ENCODE measurements at places on chromosomes 4 and X.
A peak's percentile ranks its signal among the peaks of the same experiment; 100 is the strongest.

DNA sequence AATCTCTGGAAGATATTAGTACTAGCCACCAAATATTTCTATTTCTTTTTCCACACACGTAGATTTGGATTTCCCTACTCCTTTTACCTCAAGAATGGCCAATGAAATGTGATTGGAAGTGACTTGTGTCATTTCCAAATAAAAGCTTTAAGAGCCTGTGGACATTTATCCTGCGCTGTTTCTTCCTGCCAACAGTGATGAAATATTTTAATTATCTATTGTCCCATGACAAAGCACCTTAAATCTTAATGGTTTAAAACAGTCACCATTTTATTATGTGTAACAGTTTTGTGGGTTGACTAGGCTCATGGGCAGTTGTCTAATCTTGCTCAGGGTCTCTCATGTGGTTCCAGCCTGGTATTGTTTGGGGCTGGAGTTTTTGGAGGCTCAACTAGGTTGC lies 3.5 kb upstream of the PGRMC2 start:
- no peak for DNase-seq

DNA sequence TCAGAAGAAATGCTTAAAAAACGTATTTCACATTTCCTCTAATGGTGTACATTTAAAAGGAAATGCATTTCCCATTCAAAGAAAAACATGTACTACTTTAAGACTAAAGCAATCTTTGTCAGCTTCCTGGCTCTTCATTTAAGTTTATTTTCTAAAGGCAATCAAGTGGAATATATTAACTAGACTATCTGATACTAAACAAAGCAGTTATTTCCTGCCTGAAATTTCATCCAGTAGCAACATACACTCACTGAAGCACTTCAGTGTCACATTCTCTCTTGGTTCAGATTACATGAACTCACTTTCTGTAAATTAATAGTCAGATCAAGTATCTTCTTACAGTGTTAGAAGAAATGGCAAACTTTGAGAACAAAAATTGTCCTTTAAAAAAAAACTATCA lies 42.5 kb downstream of the LRBA start:
- DNase-seq, result no peak

- DNase-seq, result no peak
Observed at GRCh38 chrX:110180928-110181310, 137.0 kb downstream of the AMMECR1 start.

GRCh38 chr4:104615496-104615895 lies 120.8 kb upstream of the CXXC4 start:
- DNase-seq, result no peak

- peak; percentile 72 for DNase-seq
Observed at GRCh38 chr4:113468165-113469022, 293.1 kb downstream of the CAMK2D start.

DNA sequence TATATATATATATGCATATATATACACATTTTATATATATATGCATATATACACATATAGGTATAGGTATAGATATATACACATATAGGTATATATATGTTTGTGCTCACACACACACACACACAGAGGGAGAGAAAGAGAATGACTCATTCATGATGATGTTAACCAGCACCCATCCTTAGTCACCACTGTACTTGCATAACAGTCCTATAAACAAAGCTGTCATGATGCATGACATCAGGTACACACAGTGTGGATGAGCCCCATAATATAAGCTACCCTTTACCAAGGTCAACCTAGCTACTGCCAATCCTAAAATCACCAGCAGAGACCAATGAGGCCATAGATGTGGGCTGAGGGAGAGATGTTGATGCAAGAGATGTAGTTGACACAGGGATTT lies 1408.0 kb downstream of the RAPGEF2 start:
- no peak for DNase-seq

GRCh38 chr4:131764730-131765129 lies 1384.4 kb upstream of the PCDH10 start:
- DNase-seq, result no peak

DNA sequence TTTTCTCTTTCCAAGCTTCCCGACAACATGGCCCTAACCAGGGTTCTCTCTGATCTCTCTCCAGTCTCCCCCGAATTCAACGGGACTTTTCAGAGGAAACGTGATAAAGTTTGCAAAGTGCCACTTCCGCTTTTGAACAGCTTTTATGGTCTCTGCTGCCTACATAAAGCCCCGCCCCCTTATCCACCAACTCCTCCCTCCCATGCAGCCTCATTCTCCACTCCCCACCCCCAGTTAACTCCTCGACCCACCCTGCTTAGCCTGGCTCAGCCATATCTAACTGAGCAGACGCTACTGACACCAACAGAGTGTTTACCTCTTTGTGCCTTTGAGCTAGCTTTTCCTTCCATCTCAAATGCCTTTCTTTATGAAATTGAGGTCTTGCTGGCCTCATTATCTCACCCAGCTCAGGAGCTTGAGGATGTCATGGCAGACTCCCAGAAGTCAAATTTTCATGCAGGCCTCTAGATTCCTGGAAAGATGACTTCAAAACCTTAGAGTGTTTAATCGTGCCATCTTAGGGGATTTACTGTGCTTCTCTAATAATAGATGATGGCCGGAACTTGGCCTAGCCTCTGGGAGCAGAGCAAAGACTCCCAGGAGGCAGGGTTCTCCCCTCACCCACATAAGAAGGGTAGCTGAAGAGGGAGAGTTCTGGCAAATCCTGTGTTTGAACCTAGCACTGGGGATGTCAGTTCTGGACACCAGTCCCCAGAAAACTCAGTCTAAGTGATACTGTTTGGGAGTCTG lies 606.0 kb downstream of the BCOR start:
- no peak for DNase-seq

GRCh38 chr4:132934911-132935310 lies 214.2 kb upstream of the PCDH10 start:
- DNase-seq, result no peak

DNA sequence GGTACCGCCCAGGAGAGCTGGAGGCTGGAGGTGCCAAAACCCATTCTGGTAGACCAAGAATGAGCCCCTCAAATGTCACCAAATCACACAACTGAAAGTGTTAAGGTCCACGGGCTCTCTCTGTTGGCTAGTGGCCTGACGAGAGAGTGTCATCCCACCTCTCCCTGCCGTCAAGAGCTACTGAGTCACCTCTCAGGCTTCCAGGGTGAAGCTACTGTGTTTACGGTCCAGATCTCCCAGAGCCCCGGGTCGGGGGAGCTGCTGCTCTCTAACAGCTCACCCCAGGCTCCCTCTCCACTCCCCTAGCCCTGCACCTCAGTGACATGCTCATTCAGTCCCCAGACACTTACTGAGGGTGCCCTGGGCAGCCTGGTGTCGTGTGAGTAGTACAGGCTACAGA lies 59.2 kb downstream of the ADGRG2 start:
- no peak for DNase-seq

- DNase-seq, result no peak
Observed at GRCh38 chr4:150217192-150217591, 138.9 kb downstream of the DCLK2 start.

- no peak for DNase-seq
Observed at GRCh38 chrX:99795495-99795894, 614.6 kb downstream of the PCDH19 start.

- DNase-seq, result no peak
Observed at GRCh38 chr4:62871078-62871477, 1538.2 kb downstream of the TECRL start.

DNA sequence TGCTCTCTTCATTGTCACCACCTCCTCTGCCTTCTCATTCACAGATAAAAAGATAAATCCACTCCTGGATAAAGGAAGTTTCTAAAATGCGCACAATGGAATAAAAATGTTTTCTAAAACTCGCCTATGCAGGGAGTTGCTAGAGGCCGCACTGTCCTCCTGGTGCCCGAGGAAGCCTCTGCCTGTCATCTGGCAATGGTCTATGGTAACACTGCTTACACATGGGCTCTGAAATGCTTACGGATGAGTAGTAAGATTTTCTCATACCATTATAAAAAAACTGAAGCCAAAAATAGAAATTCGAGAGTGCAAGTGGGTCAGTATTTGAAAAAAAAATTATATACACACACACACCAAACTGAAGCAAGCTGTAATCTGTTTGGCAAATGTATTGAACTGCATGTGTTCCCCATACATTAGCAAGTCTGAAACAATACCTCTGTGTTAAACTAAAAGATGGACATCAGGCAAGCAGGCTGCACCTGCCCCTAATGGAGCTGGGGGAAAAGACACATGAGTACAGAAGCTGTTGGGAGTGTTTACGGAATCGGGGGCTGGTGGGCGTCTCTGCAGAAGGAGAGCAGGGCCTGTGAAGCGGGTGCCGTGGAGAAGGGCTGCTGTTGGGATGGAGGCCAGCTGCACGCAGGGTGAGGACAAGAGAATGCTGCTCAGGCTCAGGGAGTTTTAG lies 103.3 kb upstream of the FAT1 start:
- no peak for DNase-seq

DNA sequence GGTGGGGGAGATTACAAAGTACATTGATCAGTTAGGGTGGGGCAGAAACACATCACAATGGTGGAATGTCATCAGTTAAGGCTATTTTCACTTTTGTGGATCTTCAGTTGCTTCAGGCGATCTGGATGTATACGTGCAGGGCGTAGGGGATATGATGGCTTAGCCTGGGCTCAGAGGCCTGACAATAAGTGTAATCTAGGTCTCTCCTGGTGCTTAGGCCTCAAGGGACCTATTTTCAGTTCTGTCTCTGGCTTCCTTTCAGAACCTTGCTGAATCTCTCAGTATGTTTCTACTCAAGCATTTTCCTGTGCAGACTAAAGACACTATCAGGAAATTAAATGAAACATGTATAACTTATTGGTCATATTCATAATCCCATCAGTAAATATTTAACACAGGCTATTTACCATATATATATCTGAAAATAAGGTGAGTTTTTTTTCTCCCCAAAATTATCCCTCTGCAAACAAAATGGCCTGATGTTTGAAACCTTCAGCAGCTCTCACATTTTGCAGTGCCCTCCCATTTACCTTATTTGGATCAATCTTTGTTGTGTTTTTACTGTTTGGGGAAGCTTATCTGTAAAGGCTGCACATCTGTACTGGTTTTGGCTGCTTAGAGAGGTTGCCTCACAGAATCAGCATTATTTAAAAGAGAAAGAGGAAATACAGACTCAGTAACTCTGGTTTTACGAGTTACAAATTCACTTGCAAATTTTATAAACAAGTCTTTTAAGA lies 2.3 kb upstream of the ZCCHC4 start:
- no peak for DNase-seq

- DNase-seq, result no peak
Observed at GRCh38 chrX:1935805-1936204, 320.9 kb downstream of the ASMT start.

GRCh38 chrX:44550563-44550962 lies 7.9 kb upstream of the FUNDC1 start:
- DNase-seq, result no peak

DNA sequence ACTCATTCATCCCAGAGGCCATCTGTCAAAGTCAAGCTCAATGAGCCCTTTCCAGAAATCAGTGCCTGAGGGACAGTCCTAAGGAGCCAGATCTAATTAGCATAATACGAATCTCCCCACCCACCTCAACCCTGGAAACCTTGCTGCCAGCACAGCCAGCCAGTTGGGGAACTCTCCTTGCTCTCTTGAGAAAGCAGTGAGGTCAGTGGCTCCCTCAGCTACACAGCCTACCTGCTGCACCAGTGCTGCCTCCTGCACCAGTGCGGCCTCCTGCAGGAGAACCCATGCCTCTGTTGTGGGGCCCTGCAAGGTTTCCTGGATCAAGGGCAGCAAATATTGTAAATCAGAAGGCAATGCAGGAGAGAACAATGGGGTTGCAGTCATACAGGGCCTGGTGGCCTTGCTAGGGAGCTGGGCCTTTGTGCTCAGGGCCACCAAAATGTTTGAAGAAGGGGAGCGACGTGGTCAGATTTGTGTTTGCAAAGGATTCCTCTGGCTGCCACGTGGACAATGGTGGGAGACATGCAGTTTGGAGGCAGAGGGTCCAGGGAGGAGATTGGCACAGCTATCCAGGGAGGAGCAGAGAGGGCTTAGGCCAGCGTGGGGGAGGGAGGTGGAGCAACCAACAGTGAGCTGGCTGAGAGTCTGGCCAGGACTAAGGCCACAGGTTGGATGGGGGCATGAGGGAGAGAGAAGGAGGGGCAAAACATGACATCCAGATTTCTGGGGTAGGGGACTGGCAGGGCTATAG lies 124.3 kb upstream of the MAMLD1 start:
- DNase-seq, result no peak

DNA sequence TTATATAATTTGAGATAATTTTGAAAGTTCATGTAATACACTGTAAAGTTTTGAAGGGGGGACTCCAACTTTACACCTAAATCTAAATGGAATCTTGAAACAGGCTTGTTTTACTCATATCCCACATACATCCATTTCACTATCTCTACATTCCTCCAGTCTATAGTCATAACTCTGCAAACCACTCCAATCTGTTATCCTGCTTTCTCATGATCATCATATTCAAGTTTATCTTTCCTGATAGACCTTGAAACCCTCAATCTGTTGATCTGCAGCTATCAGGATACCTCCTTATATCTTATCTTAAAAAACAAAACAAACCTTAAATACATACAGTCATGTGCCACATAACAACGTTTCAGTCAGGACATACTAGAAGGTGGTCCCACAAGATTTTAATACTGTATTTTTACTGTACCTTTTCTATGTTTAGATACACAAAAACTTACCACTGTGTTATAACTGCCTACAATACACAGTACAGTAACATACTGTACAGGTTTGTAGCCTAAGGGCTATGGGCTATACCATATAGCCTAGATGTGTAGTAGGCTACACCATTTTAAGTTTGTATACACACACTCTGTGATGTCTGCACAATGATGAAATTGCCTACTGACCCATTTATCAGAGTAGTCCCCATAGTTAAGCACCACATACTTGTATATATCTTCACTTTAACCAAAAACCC lies 14.0 kb downstream of the CHIC2 start:
- DNase-seq, result no peak

DNA sequence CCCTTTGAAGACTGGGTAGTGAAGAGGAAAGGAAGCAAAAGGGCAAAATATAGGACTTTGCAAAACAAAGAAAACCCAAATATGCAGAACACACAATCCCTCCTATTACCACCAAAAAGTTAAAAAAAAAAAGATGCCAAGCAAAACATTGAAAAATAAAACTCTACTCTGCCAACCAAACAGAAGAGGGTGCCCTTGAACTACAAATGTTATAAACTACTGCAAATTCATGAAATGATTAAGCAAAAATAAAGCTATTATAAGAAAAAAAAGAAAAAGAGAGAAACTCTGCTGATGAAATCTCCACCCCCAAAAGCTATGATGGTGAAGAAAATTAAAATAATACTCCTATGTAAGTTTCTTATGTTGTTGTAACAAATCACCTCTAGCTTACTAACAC lies 168.5 kb upstream of the STK26 start:
- no peak for DNase-seq

DNA sequence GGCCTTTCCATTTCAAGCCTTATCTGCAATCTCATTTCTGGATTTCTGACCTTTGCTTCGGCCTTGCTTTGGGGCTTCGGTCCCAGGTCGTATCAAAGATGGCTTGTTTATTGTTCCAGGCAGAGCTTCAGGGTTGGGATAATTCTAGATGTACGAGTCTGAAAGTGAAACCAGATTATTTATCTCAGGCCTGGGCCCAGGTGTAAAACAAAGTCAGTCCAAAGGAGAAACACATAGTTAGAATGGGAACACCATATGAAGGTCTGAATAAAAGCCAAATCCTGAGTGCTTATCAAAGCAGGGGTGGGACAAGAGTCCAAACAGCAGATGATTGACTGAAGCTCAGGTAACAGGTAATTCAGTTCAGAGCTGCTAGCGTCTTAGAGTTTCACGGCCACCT lies 17.1 kb downstream of the PRIMPOL start:
- no peak for DNase-seq
